ENCODE measurements at places on chromosomes 1 and 21.

DNA sequence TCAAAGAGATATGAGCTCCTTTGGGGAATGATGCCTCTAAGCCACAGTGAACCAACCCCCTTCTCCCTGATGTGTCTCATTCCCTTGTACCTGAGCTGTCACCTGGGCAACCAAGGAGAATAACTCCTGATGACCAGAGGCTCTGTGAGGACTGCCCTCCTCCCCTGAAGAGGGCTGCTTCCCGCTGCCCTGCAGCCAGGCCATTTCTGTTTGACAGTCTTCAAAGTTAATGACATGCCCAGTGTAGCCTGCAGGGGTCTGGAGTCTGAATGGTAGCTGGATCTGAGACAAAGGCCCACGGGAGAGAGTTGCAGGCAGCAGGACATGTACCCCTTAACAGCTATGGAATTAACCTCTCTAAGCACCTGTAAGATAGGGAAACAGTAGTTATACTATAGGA is 3.4 kb upstream of the SLFNL1 start:
- DNase-seq, result no peak

DNA sequence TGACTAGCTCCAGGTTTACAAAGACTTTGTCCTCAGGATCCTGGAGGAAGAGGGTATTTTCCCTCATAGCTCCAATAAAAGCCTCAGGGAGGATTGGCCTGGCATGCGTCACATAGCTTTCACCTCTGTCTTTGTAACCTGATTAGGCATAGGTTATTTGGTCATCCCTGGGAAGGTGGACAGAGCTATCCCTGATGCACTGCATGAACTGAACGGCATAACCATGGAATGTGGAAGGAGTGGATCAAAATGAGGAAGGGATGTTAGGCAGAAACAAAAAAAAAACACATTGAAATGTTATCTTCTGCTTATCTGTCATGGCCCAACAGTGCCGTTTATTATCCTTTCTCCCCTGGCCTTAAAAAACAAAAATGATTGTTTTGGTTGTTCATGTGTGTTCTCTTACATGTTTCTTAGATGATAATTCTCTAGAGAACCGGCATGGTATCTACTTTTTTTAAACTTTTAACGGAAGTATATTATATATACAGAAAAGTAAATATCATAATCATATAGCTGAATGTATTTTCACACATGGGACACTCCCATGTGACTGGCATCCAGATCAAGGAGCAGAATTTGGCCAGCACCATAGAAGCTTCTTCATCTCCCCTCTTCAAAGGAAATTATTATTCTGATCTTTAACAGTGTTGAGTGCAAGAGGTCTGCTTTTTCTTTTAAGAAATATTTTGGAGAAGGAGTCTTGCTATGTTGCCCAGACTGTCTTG is 85.3 kb downstream of the RPS6KC1 start:
- DNase-seq, result no peak

GRCh38 chr1:116990612-116991151 is 10.9 kb upstream of the CD101 start:
- peak; percentile 98 for DNase-seq

DNA sequence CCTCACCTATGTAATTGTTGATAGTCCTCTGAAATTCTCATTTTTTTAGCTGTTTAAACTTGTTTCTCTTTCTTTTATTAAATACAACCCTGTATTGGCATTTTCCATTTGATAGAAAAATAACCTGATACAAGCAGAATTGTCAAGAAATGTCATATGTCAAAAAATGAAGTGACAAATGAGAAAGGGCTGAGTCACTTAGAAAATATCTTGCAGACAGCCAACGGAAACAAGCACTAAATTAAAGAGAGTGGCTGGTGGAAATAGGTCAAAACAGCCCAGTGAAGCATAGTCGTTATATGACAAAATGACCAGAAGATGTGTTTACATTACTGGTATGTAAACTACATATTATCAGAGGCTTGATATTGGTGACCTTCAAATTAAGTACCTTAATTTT is 484.4 kb downstream of the PLA2G4A start:
- peak; percentile 6 for DNase-seq

GRCh38 chr21:43025636-43026180 is 49.9 kb downstream of the CBS start:
- DNase-seq, result peak; percentile 67

GRCh38 chr1:182869241-182869666 is 30.1 kb downstream of the DHX9 start:
- DNase-seq, result no peak

DNA sequence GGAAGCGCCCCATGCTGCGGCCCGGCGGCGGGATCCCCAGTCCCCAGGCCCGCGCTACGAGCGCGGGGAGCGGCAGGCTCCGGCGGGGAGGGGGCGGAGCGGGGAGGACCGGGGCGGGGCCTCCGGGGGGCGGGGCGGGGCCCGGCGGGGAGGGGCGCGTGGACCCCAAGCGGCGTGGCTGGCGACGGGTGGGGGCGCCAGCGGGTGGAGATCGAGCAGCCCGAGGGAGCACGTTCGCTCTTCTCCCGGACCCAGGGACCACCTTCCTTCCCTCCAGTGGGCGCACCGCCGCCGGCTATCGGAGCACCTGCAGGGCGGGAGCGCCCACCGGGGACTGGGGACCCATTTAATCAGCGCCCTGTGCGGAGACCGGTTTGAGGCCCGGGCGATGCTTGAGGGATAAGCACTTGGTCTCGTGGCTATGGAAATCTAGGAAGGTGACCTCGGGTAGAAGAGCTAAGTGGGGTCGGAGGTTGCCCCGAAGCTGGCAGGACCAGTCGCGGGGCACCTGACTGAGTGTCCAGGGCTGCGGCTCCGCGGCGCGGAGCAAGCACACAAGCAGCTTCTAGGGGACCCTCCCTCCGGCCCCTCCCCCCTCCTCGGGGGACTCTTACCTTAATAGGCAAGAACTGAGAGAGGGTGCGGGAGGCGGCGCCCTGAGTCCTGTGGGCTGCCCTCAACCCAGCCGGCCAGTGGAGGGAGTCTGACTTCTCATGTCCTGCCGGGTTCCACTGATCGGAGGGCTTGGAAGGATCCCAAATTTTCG is at the start of gene TSPAN2:
Gene TSPAN2 (minus strand): TSS at position 84 of the 766 bp plus-strand sequence. CDS start 71 bp downstream, at position 13.
- DNase-seq, result peak; percentile 76

DNA sequence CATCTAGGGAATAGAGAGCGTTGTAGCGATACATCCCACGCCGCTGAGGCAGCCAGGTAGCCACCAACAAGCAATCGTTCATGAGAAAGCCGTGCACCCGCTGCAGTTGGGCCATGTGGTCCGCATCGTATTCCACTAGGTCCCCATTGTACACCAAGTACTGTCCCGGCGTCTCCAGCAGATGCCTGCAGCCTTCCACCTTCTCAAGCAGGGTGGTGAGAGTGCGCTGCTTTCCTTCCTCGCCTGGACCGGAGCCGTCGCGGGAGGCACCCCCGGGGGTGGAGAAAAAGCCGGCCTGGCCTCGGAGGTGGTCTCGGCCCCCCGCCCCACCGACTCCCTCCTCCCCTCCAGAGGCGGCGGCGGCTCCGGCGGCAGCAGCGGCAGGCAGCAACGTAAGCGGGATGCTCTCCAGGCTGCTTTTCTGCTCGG is 595 bp downstream of the EXOC8 start:
- peak; percentile 19 for DNase-seq

DNA sequence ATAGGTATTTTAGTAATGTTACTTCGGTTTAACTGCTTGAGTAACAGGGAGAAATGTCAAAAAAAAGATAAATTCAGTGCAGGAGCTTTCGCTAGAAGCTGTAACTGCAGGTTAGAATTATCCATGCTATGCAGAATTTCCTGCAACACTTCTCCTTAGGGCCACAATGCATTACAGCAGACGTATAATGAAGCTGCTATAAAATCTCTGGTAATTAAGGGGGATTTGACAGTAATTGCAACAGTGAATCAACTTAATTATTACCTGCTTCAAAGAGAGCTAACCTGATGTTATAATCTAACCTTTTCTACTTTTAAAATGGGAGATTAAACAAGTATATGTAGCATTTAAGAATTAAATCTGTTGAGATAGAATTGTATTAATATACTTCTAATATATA is 92.6 kb downstream of the ATG4C start:
- no peak for DNase-seq

- no peak for DNase-seq
Observed at GRCh38 chr1:116320874-116321273, 52.2 kb upstream of the ATP1A1 start.

GRCh38 chr1:147735423-147735822 is 25.0 kb downstream of the GJA5 start:
- DNase-seq, result no peak

DNA sequence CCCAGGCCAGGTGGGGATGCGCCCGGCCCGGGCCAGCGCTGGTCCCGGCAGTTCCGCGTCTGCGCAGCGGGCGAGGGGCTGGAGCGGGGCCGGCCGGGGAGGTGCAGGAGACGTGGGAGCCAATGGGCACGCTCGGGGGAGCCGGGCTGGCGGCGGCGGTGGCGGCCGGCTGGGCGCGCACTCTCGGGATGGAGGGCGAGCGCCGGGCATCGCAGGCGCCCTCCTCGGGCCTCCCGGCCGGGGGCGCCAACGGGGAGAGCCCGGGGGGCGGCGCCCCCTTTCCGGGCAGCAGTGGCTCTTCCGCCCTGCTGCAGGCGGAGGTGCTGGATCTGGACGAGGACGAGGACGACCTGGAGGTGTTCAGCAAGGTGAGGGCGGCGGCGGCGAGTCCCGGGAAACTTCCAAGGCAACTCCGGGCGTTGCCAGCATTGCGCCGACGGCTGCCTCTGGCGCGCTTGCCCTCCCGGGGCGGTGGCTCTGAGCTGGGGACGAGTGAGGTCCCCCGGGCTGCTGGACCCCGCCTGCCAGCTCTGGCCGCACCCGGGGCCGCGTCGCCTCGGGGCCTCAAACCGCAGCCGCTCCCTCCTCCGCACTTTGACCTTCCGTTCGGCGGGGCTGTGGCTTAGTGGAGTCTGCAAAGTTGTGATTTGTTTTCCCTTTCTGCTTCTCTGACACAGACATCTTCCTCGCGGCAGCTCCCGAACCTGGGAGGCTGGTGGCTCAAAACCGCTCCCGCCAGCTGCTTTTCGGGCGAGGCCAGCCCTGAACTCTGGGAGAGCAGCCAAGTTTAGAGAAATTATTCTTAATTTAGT is at the start of gene SNX7:
Gene SNX7 (plus strand): TSS at position 178 of the 812 bp plus-strand sequence. CDS start 11 bp downstream, at position 189.
- DNase-seq, result peak; percentile 81

GRCh38 chr1:193185901-193186731 is at the start of gene B3GALT2:
Gene B3GALT2, minus strand, starts transcription at chr1:193186613. Its CDS starts 5,051 bp downstream, at chr1:193181562.
- DNase-seq, result no peak

- DNase-seq, result no peak
Observed at GRCh38 chr1:175792136-175792535, 48.7 kb upstream of the TNR start.

DNA sequence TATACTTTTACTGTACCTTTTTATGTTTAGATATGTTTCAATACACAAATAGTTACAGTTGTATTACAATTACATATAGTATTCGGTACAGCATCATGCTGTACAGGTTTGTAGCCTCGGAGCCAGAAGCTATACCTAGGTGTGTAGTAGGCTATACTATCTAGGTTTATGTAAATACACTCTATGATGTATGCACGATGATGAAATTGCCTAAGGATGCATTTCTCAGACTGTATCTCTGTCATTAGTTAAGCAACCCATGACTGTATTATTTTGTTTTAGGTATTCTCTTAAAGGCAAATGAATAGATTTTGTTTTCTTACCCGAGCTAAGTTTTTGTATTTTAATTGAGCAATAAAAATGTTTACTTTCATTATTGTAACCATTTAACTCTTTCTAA is 56.4 kb downstream of the SPATA17 start:
- no peak for DNase-seq

DNA sequence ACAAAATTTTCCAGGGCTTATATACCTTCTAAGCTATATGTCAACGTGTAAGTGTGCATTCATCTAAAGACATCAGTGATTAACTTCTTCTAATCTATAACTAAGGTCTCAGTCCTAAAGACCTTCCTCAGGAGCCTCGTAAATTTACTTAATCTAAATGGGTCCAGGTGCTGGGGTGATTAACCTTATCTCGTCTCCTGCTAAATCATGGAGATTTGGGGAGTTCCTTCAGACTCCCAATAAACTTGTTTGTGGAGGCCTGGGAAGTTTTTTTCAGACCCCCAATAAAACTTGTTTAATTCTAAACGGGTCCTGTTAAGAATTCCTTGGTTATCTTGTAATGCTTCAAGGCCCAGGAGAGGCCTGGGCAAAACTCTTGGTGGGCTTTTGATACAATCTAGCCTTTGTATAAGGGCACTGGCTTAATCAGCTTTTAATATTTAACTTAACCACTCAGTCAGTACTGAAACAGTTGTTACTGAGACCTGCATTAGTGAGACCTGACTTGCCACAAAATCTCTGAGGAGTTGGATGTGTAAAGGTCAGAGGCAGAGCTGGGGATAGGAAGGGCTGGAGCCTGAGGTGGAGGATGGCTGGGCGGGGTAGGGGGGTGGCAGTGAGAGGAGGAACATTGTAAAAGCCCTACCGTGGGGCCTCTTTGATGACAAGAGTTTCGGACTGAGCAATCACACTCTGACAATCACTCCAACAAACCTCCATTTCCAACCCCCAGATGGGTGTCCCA is 6.2 kb upstream of the HMGCS2 start:
- DNase-seq, result no peak

DNA sequence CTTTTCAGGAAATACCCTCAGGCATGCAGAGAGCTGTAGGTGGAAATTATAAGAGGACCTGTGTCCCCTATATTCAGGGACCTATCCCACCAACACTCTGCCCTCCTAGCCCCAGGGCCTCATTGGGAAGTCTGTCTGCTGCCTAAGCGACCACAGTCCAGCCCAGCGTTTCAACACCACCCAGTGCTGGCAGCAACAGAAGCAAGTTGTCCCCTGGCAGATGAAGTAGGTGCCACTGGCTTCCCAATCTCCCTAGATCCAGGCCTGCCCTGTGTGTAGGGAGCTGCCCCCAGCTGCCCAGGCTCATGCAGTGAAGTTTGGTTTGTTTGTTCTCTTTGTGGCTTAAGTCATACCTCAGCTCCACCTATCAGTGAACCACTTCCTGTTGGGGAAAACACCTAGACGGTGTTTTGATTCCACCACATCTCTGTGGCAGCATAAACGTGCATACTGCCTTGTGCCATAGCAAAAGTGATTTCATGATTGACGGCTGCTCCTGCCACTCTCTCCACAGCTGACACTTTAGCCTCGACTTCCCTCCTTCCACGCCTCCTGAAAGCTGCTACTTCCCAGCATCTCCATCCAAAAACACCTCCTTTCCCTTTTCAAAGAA is 8.1 kb upstream of the LEFTY1 start:
- DNase-seq, result peak; percentile 81
